Breast epithelium (tissue), 4 donors: ENCODE measurements at places on chromosomes 2 and 18. TPM values are rescaled to one million over a fixed set of nuclear protein-coding genes. Genes with fewer than 3 reads are reported as not detected.

DNA sequence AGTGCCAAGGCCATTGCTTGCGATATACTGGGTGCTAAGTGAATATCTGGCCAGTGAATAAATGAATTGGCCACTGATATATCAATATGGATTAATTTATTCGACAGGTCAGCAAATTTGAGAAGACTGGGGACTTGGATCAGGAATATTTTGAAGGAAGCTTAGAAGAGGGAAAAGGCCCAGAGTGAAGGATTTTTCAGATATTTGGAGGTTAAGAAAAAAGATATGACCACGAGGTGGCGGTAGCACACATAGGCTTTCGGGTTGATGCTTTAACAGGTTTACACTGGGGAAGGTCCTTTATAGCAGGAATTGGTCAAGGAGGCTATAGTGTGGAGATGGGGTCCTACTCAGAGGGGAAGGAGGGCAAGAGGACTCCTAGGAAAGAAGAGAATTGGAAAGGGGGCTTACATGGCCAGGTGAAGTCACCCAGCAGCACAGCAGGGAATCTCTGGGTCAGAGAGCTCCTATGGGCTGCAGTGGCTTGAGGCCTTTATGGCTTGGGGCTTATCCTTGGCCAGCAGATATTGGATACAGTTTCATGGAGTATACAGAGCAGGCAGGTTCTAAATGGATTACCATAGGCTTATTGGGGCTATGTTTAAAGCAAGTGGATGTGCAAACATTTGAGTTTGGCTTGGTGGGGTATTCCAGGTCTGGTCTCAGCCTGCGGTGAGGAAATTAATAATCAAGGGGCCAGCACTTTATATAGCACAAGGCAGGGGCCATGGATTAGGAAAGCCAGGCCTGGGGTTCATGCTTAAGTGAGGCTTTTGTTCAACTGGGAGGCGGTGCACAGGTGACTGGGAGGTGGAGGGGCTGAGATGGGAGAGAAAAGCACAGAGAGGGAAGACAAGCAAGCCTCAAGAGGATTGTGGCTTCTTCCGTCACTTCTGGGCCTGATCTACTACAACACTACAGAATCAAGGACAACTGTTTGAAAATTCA is 9.7 kb downstream of the IL1RN start:
- no peak for DNase-seq

DNA sequence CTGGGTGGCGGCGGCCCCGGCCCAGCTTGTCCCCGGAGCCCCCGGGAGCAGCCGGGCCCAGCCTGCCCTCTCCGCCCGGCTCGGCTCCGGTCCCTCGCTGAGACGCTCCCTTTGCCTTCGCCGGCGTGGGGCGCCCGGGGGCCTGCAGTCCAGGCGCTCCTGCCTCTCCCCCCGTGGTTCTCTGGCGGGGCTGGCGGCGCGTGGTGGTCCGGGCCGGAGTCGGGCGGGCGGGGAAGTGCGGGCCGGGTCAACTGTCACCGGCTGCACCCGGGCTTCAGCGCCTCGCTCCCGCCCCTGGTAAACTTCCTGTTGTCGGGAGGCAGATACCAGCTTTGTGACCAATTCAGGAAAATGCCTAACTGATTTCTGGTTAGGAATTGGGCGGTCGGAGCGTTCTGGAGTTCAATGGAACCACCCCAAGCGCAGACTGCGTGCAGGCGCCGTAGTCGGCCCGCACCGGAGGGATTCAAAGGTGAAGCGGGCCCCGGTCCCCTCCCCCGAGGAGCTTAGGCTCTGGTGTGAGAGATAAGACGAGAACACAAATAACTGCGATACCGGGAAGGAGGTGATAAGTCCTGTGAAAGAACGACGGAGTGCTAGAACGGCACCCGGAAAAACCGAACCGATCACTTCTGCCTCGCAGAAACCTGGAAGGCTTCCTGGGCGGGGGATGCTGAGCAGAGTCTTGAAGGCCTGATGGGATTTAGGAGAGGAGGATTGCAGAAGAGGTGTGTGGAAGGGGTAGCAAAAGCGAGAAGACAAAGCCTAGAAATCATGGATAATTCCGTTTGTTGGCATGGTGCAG is 891 bp downstream of the CAB39 start:
- DNase-seq = no peak

- DNase-seq = no peak
These were observed 16.0 kb downstream of the TET3 start for GRCh38 chr2:74000666-74001065.

RAB17 gene
- not detected for total RNA-seq

MDH1B gene
- total RNA-seq = 2.0 TPM

DUSP2 gene
- total RNA-seq = 57.5 TPM

SERPINB11 gene
- not detected for total RNA-seq

CNDP1 gene
- 0.33 TPM for total RNA-seq
